Sigmoid colon (tissue), 7 donors: ENCODE measurements at places on chromosomes 1 and 21. TPM values are rescaled to one million over a fixed set of nuclear protein-coding genes. Genes with fewer than 3 reads are reported as not detected.
A peak's percentile ranks its signal among the peaks of the same experiment; 100 is the strongest.

- no peak overlapping the region for H3K27ac ChIP-seq
- H3K27me3 ChIP-seq = no peaks in the 10 kb centered on the region
- H3K36me3 ChIP-seq = no peaks in the 10 kb centered on the region
- no peaks in the 10 kb centered on the region for H3K4me1 ChIP-seq
Observed at GRCh38 chr1:218945050-218945449, 228.6 kb upstream of the LYPLAL1 start.

- no peaks in the 10 kb centered on the region for H3K27me3 ChIP-seq
- H3K4me3 ChIP-seq = no peak overlapping the region
- H3K4me1 ChIP-seq = peaks cover 24% of the 10 kb centered on the region
- H3K36me3 ChIP-seq = no peaks in the 10 kb centered on the region
- peak; percentile 93 for DNase-seq
Observed at GRCh38 chr1:229229721-229230139, 41.2 kb upstream of the RAB4A start.

DNA sequence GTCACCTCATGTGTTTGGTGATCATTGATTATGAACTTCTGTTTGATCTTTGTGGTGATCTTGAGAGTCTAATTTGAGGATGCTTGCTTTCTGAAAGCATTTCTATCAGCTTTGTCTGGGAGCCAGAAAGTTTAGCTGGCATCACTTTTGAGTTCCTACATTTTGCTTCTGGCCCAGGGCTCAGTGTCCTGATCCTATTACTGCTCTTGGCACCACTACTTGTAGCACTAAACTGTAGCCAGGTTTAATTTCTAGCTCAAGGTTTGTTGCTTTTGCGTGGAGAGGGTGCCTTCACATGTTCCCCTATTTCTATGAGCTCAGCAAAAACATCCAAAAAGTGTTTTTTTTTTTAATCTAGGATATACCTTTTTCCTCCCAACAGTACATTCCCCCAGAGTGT lies 9.3 kb downstream of the TTC3 start:
- no peaks in the 10 kb centered on the region for H3K36me3 ChIP-seq
- H3K27me3 ChIP-seq = no peaks in the 10 kb centered on the region
- no peak overlapping the region for H3K4me3 ChIP-seq
- H3K27ac ChIP-seq = no peak overlapping the region

DNA sequence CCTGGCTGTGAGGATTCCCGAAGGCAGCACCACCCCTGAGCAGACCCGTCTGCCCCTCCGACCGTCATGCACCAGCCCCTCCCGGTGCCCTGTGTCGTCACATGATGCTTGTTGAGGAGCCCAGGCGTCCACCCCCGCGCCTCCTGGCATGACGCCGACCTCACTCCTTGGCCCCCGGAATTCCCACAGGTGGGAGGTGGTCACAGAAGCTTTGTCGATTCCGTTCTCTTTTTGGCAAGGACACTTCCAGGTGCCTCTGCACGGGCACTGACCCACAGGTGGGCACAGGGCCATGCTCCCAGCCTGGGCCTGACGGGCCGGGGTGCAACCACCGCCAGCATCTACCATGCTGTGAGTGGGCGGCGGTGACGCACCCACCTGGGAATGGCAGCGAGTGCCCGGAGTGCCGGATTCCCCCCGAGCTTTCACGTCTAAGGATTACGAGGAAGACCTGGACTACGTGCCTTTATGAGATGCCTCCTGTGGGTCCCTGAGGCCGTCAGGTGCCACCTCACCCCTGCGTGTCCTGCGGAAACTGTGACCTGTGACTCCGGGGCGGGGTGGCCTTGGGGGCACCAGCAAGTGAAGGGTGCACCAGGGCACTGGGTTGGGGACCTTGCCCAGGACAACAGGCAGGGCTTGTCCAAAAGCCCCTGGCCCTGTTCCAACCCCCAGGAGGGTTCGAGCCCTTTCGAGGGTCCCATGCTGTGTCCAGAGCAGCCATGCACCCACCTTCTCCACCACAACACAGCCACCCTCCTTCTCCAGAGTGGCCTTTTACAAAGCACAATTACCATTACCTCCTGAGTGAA lies 31.4 kb upstream of the COL6A1 start:
- no peak for DNase-seq
- H3K36me3 ChIP-seq = no peaks in the 10 kb centered on the region
- peaks cover 34% of the 10 kb centered on the region for H3K4me1 ChIP-seq
- no peak overlapping the region for H3K4me3 ChIP-seq
- no peaks in the 10 kb centered on the region for H3K27me3 ChIP-seq

GRCh38 chr1:111906816-111907215 lies 82.7 kb downstream of the KCND3 start:
- H3K4me1 ChIP-seq = peaks cover 16% of the 10 kb centered on the region
- DNase-seq = peak; percentile 0
- no peaks in the 10 kb centered on the region for H3K27me3 ChIP-seq
- H3K27ac ChIP-seq = no peak overlapping the region
- no peaks in the 10 kb centered on the region for H3K36me3 ChIP-seq

DNA sequence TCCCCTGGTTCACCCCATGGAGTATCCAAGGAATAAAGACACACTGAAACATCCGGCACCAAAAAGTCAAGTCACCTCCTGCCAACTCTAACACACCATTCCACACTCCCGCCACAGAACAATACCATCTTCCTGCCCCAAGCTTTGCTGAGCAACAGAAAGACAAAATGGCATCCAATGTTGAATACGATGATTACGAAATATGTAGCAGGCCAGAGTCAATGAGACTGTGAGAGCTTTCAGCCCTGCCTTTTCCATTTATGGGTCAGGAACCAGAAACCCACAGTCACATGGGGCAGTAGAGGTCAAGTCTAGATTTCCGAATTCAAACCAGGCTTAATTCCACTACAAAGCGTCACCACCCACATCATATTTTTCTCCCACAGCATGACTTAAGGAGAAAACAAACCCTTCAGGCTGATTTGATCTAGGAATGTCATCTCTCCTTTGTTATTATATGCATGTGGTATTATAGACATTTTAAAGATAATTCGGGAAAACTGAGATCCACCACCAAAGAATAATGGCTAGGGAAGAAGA lies 249.8 kb downstream of the SETD4 start:
- H3K27me3 ChIP-seq = peaks cover 5% of the 10 kb centered on the region
- no peak overlapping the region for H3K4me3 ChIP-seq
- H3K27ac ChIP-seq = no peak overlapping the region
- DNase-seq = no peak
- no peaks in the 10 kb centered on the region for H3K4me1 ChIP-seq
- no peaks in the 10 kb centered on the region for H3K36me3 ChIP-seq

Gene TTC39A
- 0.14 TPM for total RNA-seq

DNA sequence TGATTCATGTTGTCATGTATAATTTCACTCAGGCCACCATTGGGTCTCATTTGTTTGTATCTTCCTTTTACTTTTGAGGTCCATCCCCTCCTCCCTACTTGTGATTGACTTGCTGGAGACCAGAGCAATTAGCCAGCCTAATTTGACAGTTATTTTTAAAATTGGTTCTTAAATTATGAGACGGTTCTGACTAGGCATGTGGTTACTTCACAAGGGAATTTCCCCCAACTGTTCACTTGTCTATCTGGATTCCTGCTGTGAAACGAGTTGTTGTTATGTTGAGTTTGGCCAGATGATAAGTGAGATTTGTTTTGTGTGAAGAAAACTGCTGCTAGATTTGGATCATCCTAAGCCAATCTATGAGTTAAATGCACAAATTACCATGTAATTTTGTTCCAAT lies 359.1 kb downstream of the BARHL2 start:
- no peak overlapping the region for H3K27ac ChIP-seq
- no peaks in the 10 kb centered on the region for H3K4me1 ChIP-seq
- no peak for DNase-seq
- no peak overlapping the region for H3K4me3 ChIP-seq

Gene FAM163A
- total RNA-seq = 2.4 TPM

DNA sequence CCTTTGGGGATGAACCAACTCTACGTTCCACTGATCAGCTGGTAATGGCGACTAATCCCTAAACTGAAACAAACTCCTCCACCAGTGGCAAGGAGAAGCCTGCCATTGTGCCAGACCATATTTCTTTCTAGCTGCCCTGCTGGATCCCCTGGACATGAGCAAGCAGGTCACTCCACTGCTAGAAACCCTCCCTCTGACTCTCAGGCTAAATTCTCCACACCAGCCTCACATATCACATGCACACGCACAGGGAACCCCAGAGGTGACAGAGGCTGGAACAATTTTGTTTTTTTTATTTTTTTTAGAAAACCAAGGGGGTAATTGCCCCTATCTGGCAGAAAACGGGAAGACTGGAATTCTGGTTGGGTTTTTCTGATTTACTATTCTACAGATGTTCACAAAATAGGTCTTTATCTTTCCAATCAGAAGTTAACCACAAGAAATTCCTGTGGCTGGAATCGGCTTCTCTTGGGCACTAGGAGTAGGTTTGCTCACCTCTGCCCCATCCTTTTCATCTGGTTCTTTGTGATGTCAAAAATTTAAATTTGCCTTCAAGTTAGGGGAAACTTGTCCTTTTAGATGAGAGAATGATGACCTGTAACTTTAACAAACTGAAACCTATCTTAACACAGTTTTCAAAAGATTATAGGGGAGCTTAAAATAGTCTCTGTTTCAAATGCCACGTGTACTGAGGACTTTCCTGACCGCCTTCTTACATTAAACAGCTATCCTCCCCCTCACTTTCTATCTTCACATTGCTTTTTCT lies 258.1 kb downstream of the SDCCAG8 start:
- H3K4me1 ChIP-seq = no peaks in the 10 kb centered on the region
- DNase-seq = no peak
- no peaks in the 10 kb centered on the region for H3K27me3 ChIP-seq

- H3K4me3 ChIP-seq = no peak overlapping the region
- DNase-seq = no peak
- peaks cover 1% of the 10 kb centered on the region for H3K36me3 ChIP-seq
- peak overlapping the region; percentile 98 for H3K27ac ChIP-seq
Observed at GRCh38 chr1:203677771-203678170, 51.1 kb downstream of the ATP2B4 start.

Gene LCE2C
- not detected for total RNA-seq

Gene CFHR4
- total RNA-seq = not detected
